ENCODE measurements at places on chromosomes 5 and 9.
A peak's percentile ranks its signal among the peaks of the same experiment; 100 is the strongest.

GRCh38 chr9:20611691-20612287 lies 10.5 kb downstream of the MLLT3 start:
- peak; percentile 33 for ATAC-seq

DNA sequence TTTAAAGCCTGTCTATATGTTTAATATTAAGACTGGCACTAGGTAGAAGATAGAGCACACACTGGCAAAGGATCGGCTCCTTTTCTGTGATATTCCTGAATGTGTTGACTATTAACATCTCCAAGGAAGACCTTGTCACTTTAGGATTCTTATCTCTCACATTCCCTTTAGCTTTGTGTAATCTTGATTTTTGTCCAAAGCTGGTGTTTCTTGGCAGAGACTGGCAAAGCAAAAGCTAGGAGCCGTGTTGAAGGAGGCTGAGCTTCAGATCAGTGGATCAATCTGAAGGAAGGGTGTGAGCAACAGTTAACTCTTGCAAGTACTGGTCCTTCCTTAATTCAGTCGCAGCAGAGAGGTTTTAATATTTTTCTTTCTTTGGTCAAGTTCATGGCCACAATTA lies 830.4 kb upstream of the ZNF608 start:
- ATAC-seq: no peak

DNA sequence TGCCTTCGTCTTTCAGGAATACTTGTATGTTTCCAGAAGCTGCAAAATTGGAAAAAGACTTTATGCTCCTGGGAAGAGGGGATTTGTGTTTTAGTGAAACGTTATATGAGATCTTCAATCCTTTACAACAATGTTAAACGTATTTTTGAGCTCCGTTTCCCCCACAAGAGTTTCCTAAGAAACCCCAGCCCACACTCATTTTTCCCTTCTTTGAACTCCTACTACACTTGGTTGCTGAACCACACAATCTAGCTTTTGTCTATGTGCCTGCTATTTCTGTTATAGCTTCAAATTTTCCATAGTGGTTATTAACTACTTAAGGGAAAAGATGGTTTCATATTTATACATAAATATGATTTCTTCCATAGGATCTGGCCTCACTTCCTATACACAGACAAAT lies 238.6 kb upstream of the ACTBL2 start:
- ATAC-seq: no peak

DNA sequence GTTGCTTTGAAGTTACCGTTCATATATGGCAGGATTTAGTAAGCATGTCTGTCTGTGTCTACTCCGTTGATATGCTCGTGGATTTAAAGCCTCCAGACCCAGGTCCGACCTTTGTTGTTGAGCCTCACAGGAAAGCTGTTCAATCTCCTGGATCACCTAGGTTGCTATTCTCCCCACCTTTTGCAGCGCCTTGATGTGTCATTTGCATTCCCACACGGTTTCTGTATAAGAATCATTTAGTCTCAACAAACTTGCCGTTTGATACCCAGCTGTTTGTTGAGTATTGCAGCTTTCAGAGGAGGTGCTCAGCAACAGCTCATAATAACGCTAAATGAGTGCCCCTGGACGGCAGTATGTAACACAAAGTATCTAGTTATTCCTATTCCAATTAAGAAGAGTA lies 1.2 kb upstream of the ADGRV1 start:
- ATAC-seq: no peak

DNA sequence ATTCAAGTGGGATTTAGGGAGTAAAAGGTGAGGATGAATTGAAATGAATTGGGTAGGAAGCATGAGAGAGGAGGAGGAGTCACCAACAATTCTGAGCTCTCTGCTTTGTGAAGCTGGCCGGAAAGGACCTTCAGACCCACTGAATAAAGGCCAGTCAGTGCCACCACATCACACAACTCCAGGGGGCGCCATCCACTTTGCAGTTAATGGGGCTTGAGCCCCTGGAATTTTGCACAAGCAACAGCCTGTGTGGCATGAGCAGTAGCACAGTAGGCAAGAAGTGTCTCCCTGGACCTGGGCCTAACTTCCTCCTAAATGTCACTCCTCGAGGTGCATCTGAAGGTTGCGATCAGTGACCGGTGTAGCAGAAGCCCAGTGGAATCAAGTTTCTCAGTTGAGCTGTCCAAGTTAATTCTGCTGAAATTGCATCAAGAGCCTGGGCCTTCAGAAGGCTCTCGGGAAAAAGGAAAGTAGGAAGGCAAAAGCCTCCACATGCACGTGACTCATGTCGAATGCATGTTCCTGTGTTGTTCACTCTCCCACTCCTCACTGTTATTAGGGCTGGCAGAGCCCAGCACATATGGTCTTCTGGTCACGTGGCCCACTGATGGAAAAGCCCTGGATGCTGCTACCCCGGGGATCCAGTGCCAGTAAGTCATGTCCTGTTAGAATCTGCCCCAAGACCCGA lies 27.8 kb upstream of the GLIS3 start:
- ATAC-seq: no peak

DNA sequence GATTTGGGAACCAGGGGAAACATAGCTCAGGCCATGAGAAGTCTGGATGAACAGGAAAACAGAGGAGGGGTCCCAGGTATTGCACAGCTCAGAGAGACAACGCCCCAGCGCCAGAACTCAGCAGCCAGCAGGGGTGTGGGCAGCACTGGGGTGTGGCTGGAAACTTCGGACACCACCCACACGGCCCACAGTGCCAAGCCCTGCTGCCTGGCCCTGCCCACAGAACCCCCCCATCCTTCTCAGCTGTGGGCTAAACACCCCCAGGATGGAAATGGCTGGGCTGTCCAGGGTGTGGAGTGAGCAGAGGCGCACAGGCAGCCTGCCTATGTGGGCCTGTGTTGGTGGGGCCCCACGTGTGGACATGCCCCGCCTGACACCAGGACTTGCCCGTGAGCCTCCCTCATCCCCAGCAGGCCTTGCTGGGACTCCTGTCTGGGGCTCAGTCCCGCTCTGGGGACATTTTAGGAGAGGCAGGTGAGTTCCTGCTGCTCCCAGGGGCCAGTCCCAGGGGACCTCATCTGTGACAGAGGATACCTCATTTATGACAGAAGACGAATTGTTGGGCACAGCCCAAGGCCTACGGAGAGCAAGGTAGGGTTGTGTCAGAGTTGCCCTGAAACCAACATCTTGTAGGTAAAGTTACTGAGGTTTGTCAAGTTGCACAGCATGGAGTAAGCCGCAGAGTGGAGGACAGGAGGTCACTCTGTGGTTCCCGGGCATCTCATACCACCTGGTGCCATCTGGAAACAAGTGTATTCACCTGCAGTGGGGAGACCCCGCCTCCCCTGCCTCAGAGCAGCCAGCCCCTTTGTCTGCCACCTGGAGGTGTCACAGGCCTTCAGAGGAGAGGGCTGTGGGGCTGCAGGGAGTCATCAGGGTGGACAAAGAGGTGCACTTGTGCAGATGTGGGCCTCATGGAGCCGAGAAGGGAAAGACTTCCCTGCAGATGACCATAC lies 183.2 kb downstream of the AUH start:
- peak; percentile 70 for ATAC-seq

- peak; percentile 73 for ATAC-seq
These were observed 20.9 kb upstream of the ADAM19 start for GRCh38 chr5:157596487-157596886.

DNA sequence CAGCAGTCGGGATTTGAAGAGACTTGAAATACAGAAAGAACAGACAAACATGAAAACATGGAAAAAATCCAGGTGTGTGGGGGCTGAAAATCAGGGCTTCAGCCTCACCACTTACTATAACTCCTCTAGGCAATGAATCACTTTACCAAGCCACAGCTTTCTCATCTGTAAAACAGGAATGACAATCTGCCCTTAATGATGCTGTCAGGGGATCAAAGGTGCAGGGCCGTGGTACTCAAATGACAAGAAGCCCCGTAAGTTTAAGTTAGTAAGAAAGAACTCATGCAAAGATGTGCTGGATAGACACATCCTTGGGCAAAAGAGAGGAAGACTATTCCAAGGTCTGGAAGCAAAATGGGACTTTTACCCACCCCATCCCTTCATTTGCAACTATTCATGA lies 34.7 kb downstream of the FBXW2 start:
- ATAC-seq: no peak

DNA sequence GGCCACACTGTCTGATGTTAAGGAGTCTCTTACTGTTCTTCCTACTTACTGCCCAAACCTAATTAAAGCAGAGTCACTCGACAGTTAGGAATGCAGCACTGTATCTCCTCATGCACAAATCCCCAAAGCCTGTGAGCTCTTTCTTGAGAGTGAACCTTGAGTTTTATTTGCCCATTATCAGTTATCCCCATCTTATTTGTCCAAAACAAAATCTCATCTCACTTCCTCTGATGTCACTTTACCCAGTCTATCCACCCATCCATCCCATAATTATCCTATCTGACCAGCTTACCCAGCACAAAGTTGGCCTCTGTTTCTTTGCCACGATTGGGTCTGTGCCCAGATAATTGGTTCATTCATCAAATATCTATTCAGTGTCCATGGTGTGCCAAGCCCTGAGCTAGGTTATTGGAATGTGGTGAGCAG lies 250.8 kb downstream of the SLIT3 start:
- peak; percentile 43 for ATAC-seq

DNA sequence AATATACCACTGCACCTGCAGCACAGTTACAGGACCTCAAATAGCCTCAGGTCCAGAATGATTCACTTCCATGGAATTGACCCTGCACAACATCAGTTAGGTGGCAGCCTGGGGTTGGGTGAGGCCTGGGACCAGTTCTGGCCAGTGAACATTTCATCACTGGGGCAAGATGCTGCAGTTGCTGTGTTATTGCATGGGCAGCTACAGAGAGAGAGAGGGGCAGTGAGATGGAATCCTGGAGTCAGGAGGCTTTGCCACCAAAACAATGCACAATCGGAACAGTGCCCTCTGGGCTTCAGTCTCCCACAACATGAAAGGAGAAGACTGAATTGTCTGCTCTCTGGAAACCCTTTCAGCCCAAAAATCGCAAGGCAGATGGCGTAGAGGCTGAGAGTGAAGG lies 51.8 kb downstream of the SH3TC2 start:
- no peak for ATAC-seq

DNA sequence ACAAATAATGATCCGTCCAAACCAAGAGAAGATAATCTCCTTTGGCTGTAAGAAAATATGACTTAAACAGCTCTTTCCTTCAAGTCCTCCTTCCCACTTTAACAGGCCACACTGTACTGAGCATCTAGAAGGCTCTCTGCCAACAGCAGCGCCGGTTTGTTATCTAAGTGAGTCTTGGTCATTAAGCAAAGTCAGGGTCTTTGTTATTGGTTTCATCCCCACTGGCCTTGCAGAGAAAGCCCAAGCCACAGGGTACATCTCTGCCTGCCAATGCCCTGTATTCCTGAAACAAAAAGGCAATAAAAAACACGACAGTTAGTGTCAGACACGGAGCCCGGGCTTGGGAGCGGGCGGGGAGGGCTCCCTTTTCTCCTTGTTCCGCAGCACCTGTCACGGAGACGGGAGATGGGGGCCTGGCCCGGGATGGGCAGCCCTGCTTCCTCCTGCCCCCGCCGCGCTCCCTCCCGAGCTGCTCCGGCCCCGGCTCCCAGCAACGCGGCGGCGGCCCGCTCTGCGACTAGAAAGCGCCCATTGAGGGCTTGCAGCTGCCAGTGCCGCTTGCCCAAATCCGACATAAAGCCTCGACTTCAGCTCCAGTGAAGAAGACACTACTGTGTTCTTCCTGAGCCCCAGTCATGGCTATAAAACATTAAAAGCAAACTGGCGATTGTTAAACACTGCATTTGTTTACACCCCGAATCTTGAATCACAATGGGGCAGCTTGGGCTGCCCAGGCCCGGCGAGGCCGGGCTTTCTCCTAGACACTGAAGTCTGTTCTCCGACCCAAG lies 28.1 kb upstream of the PIK3R1 start:
- ATAC-seq: no peak

- no peak for ATAC-seq
These were observed 47.5 kb downstream of the SAXO1 start for GRCh38 chr9:18985464-18985951.

DNA sequence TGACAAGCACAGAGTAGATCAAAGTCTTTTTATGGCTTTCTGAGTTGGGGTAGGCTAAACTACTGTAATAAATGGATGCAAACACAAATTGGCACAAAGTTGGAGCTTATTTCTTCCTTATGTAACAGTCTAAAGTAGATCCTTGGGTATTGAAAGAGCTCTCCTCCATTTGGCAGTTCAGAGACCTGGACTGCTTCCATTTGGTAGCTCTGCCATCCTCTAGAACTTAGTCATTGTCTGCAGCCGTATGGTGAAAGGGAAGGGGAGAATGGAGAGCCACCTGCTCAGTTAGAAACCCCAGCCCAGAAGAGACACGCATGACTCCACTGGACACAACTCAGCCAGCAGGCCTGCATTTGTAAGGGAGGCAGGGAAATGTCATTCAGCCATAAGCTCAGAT lies 345.0 kb downstream of the DMAC1 start:
- ATAC-seq: no peak

DNA sequence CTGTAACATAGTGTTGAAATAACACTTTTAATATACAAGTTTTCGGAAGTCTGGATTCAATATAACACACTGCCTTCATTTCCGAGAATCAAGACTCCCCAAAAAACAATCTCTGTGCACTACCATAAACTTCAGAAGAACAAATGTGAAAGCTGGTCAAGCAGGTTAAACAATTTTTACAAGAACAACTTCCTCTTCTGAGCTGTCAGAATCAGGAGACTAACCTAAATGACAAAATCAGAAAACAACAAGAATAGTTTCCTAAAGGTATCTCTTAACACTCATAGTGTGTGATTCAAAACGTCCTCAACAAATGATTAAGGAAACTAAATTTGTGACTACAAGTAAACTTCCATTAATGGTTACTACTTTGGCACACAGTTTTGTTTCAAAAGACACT lies 11.6 kb downstream of the C9orf72 start:
- ATAC-seq: peak; percentile 69

DNA sequence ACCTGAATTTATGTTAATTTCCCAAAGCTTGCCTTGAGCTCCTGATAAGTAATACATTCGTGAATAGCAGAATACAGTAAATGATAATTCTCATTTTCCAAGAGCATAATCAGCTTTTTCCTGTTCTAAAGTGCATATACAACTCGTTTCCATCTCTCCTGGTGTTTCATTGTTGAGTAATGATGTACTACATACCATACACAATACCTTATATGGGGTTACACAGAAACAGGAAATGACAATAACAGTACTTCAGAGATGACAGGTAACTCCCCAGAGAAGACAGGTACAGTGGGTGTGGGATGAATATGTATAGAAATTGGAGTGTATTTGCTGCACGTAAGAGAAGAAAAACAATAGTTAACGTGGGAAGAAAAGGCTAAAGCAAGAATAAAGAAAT lies 287.1 kb downstream of the TENT4A start:
- no peak for ATAC-seq

GRCh38 chr9:18703151-18703900 lies 229.4 kb downstream of the ADAMTSL1 start:
- ATAC-seq: no peak

GRCh38 chr9:113928269-113928668 lies 52.2 kb downstream of the ZNF618 start:
- no peak for ATAC-seq
